ENCODE measurements at places on chromosomes 4 and X. TPM values are rescaled to one million over a fixed set of nuclear protein-coding genes. Genes with fewer than 3 reads are reported as not detected.

The TCEAL5 gene
- total RNA-seq = not detected

DNA sequence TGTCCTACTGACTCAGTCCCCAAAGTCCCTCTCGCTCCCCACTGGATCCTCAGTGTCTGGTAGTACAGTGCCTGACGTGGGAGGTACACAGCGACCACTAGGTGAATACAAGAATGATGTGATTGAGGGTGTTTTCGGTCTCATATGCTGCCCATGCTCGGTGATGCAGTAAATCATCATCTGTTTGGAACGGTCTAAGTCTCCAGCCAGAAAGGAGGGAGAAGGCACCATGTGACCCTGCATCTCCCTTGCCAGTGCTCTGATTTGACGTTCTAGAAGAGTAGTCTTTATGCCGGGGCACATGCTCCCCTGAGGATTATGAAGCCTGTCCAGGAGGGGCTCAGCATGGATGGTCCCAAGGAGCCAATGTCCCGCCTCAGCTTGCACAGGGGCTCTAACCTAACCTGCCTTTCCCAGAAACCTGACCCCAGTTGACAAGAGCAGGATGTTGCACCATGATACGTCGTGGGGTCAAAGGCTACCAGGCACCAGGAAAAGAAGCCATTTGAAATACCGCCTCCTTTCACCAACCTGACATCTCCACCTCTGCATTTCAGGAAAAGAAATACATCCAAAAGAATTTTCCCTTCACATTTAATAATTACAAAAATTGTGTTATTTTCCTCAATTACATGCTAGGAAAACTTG is 13.8 kb upstream of the PLXNB3 start:
- no peaks in the 10 kb centered on the region for H3K36me3 ChIP-seq
- DNase-seq = no peak
- no peaks in the 10 kb centered on the region for H3K4me1 ChIP-seq
- no peak overlapping the region for H3K4me3 ChIP-seq

The RNF128 gene
- 5.0 TPM for total RNA-seq

- H3K27me3 ChIP-seq = no peaks in the 10 kb centered on the region
- H3K27ac ChIP-seq = no peak overlapping the region
Measured at GRCh38 chr4:52248820-52249219, 197.7 kb downstream of the SPATA18 start.
